ENCODE measurements at places on chromosomes 4 and X.
A peak's percentile ranks its signal among the peaks of the same experiment; 100 is the strongest.

DNA sequence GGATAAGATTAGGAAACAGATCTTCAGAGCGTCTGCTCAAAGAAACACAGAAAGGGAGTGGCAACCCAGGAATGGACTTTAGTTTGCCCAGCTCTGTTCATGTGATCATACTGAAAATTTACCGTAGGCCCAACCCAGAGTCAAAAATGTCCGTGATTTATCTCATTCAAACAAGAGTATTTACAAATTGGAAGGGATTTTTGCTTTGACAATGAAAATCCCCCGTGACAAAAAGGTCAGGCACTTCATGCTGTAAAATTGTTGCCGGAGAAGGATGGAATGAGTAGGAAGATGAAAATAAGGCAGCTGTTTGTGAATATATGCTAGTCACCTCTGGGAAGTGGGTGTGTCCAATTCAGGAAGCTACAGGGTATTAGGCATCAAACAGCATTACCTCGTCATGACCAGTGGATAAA lies 1.2 kb downstream of the SULT1B1 start:
- DNase-seq = no peak

- no peak for DNase-seq
Observed at GRCh38 chrX:85012098-85012497, 8.4 kb downstream of the APOOL start.

DNA sequence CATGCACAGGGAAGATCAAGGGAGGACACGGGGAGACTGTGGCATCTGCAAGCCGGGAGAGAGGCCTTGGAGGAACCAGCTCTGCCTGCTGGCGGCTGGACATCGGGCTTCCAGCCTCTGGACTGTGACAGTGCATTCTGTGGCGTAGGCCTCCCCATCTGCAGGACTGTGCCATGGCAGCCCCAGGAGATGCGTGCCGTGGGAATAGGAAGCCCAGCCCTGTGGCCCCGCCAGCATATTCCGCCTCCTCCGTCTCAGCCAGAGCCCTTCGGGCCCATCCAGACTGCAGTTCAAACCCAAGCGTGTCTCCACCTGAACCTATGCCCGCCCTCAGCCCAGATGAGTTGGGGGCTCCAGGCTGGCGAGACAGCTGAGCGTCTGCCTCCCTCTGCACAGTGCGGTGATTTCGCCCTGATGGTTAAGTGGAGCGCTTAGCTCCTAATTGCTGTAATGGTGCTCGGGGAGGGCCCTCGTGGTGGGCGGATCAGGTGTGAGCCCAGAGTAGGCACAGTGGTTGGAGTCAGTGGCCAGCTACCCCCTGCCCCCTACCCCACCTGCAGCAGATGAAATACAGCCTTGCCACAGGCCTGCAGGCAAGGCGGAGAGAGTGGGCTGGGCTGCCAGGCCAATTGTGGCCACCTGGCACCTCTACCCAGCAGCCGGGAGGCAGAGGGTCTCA lies 133.9 kb downstream of the HMX1 start:
- no peak for DNase-seq

GRCh38 chr4:47538111-47538824 lies 53.2 kb downstream of the ATP10D start:
- DNase-seq = no peak

- DNase-seq = no peak
Observed at GRCh38 chrX:72114306-72114705, 17.4 kb downstream of the RTL5 start.

DNA sequence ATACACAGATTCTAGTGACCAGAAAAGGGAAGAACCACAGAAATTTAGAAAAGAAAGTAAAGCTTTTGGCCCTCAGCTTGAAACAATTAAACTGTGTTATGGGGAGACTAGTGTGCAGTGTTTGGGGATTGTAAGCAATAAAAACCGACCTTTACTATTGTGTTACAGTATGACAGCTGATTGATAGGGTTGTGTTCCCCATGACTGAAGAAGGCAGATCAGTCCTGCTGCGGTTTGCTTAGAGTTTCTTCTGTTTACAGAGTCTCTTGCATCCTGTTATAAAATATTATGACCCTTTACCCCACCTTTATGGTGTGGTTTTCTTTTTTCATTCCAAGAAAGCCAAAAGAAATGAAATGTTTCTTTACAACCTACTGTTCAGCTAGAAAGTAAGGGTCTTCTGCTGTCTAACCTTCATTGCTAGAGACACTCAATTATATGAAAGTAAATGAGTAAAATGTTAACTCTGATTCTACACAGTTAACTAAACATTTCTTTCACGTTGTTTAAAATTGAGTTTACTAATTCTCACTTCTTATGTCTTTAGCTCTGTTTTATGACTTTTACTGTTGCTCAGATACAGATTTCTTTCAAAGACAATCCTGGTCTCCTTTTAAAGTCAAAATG lies 18.1 kb downstream of the CHIC1 start:
- DNase-seq = no peak

DNA sequence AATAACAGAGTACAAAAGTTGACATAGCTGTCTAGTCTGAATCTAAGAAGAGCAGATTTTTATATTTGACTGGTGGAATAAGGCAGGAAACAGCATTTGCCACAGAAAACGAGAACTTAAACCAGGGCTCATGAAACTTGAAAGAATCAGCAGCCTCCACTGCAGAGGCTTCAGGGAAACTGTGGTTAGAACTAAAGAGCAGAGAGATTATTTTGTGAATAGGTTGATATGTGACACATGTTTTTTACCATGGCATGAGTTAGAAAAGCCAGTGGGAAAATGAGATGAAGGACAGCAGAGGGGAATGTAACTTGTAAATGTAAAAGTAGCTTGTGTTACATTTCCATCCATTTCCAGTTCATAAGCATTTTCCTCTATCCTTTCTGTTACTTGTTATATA lies 63.7 kb upstream of the CAMK2D start:
- no peak for DNase-seq

- no peak for DNase-seq
Observed at GRCh38 chr4:3363411-3364141, 70.8 kb downstream of the RGS12 start.

DNA sequence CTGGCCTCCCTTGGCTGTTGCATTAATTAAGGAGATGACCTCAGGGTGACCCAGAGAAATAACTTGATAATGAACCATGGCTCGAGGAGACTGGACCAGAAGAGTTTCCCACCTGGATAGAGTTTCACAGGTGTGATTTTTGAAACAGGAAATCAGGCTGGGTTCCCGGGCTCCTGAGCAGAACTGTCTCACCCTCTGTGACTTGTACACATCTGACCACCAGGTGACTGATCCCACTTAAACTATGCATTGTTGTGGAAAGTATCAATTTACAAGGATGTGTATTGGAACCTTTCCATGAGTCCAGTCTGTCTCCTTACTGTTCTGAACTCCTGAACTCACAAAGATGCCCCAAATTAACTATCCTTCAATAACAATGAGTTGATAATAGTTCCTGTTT lies 220.3 kb downstream of the PTTG2 start:
- no peak for DNase-seq

GRCh38 chr4:74235135-74235534 lies 73.1 kb upstream of the EPGN start:
- no peak for DNase-seq

DNA sequence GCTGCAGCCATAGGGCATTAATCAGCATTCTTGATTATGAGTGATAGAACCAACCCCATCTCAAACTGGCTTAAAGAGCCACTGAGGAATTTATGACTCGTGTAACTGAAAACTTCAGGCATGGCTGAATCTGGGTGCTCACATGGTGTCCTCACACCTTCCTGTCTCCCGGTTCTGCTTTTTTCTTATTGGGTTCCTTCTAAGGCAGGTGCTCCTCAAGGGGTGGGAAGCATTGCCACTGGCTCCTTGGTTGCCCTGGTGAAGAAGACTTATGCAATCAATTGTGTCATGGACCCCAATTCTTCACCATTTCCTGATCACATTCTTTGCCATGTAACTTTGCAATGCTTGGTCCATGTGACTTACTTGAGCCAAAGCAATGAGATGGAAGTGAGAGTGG lies 4.3 kb upstream of the ZCCHC4 start:
- no peak for DNase-seq

- no peak for DNase-seq
Observed at GRCh38 chr4:124970011-124970410, 257.5 kb upstream of the ANKRD50 start.

- no peak for DNase-seq
Observed at GRCh38 chr4:35723973-35724372, 520.3 kb downstream of the ARAP2 start.

GRCh38 chr4:24583451-24584210 lies 723 bp downstream of the DHX15 start:
- peak; percentile 32 for DNase-seq

- no peak for DNase-seq
Observed at GRCh38 chrX:110852180-110852579, 56.6 kb upstream of the CHRDL1 start.

DNA sequence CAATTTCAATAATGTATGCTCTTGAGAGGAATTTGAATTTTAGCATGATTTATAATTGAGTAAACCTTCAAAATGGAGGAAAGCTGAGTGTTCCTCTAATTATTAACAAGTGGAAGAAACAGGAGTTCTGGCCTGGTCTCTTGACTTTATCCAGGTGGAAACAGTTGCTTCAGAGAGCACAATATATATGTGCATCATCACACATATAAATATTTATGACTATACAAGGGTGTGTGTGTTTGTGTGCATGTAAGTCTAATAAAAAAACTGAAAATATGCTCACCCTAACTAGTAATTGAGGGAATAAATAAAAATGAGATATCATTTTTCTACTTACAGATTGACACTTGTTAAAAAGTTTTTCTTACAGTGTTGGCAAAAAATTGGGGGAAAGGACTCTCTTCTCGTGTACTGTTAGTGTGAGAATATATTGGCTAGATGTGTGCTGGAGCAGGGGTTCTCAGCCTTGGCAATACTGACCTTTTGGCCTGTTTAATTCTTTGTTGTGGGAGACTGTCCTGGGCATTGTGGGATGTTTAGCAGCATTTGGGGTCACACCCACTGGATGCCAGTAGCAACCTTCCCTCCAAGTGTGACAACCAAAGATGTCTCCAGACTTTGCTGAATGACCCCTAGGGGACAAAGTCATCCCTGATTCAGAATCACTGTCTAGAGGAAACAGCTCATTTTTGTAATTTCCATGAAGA lies 20.8 kb upstream of the HERC5 start:
- no peak for DNase-seq

GRCh38 chr4:112860830-112861690 lies 188.4 kb upstream of the ANK2 start:
- no peak for DNase-seq

- no peak for DNase-seq
Observed at GRCh38 chr4:89136525-89136924, 25.2 kb downstream of the TIGD2 start.

GRCh38 chr4:111127841-111128240 lies 505.0 kb upstream of the PITX2 start:
- no peak for DNase-seq

GRCh38 chr4:187993827-187994226 lies 1.7 kb upstream of the ZFP42 start:
- no peak for DNase-seq

GRCh38 chr4:35725131-35725530 lies 519.2 kb downstream of the ARAP2 start:
- no peak for DNase-seq

- no peak for DNase-seq
Observed at GRCh38 chr4:23706972-23707651, 182.7 kb downstream of the PPARGC1A start.

- DNase-seq = no peak
Observed at GRCh38 chr4:145760176-145760575, 80.2 kb downstream of the C4orf51 start.

GRCh38 chr4:185524888-185525863 lies 10.1 kb downstream of the PDLIM3 start:
- DNase-seq = no peak

GRCh38 chrX:49230500-49231232 lies 2.5 kb downstream of the CACNA1F start:
- peak; percentile 2 for DNase-seq

DNA sequence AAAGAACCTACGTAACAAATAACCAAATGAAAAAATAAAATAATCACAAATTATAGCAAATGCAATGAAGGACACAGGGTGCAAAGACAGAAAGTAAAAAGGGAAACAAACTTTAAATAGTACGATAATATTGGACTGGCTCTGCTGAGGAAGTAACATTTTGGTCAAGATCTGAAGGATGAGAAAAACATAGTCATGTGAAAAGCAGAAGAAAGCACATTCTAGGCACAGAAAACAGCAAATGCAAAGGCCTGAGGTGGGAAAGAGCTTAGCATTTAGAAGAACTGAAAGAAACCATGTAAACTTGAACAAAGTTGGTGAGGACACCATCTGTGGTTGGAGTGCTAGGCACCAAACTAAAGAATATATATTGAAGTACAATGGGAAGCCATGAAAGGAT lies 111.2 kb downstream of the PPP3CA start:
- DNase-seq = no peak

DNA sequence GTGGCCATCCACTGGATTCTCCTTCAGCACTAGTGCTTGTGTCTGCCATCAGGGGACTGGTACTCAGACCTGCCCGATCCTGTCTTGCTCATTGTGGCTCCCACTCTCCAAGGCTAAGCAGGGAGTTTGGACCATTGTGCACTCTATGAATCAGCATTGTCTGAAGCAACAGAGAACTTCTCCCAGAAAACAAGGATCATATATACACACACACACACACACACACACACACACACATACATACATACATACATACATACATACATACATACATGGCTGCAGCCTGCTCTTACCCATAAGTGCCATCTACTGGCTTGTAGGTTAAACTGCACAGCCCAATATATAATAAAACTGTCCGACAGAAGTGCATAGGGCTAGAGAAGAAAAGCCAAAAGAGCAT lies 345.3 kb upstream of the LCORL start:
- no peak for DNase-seq

DNA sequence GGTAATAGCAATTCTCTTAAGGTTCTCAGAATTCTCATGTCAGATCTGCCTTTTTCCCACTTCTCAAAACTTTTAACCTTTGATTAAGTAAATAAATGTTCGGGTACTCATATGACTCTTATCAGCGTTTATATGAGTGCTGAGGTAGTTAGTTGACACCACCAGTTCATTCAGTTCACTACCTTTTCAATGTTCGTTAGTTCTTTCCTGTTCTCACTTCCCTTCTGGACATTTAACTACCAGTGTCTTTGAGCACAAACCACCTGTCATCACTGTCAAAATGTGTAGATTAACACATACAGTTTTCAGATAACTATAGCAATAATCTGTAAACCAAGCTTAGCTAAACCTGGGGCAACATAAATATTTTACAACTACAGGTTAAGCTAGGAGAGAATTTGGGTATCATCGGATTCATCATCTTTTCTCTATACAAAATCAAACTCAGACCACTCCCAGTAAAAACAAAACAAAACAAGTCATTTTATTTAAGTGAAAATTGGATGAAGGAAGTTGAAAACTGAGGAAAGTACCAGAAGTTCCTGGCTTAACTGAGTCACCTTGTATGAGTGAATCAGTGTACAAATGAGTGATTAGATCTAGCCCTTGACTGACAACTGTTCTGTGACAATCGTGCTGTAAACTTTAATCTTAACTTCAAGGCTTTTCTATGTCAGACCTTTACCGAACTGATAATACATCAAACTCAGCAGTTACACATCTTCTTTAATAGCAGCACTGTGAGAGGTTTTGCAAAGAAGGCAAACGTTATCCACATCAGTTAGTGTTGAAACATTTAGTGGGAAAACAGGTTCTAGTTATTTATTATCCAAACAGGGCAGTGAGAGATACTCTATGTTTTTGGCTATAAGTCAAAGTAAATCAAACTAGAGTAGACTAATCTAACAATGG lies 41.9 kb downstream of the ARHGEF38 start:
- no peak for DNase-seq

GRCh38 chrX:17456526-17456925 lies 81.5 kb downstream of the NHS start:
- no peak for DNase-seq

GRCh38 chr4:90641861-90642599 lies 514.8 kb downstream of the CCSER1 start:
- no peak for DNase-seq

All from thoracic aorta (tissue), 2 donors.